Cardiac septum (tissue), 1 donor: ENCODE measurements at places on chromosomes 4 and X. TPM values are rescaled to one million over a fixed set of nuclear protein-coding genes. Genes with fewer than 3 reads are reported as not detected.

GRCh38 chr4:139028191-139028661 lies 12.6 kb downstream of the NOCT start:
- no peak for DNase-seq

DNA sequence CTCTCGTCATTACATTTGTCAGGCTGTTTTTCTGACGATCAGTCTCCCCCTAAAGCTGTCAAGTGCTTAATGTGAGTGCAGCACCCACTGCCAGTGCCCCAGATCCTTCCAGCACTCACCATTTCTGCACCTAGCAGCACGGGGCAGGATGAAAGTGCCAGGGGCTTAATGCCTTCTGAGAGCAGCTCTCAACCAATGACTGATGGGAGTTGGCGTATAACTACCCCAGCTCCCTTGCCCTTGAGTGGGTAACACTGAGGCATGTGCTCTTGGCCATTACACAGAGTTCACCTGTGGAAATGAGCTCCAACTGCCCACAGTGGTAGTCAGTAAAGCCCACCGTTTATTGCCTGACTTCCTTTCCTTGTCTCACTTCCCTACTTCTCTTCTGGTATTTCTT lies 226.2 kb upstream of the BCOR start:
- DNase-seq = no peak

- no peak for DNase-seq
Measured at GRCh38 chrX:132119821-132120515, 7.9 kb downstream of the FRMD7 start.

DNA sequence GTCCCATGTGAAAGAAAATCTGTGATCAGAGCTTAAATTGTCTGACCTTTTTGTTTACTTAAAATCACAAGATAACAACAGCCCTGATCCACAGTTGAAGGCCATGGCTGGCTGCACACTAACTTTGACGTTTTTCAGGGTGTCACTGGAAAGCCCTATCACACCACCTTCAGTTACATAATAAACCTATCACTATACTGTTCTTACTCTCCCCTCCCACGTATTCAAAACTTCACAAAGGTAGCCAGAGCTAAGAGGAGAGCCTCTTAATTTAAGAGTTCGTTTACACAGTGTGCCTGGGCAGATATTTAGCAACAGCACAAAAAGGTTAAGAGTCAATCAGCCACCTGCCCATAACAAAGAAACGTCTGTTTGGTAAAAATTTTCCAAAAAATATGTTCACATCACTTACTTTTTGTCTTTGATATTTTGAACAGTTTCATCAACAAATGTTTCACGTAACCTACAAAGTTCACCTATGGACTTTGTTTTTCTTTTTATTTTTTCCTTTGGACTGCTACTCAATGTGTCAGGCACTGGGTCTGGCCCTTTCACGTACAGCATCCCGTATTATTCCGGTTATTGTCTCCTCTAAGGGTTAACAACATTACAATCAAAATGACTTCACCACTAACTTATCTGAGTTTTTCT lies 25.0 kb downstream of the RFC1 start:
- DNase-seq = no peak

- no peak for DNase-seq
Measured at GRCh38 chrX:88586317-88586716, 160.7 kb upstream of the CPXCR1 start.

DNA sequence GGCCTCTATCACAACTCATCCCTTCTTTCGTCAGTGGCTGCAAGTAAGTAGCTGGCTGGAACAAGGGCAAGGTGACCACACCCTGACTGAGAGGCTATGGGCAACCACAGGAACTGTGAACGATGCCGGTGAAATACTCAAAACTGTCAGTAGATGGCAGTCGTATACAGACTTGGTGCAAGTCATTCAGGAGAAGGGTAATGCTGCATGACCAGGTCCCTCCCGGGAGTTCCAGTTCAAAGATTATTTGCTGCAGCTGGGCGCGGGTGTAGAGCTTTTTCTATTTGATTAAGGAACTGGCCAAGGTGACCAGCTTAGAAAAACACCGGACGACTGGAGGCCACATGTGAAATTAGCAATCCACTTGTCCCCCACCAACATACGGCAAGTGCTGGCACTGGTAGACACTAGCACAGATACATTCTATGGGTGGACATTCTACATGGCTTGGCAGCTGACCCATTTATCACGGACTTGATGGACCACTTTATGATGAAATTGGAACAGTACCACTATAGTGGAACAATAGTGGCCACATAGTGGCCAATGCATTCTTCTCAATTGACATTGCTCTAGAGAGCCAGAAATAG lies 726.6 kb downstream of the TRAM1L1 start:
- DNase-seq = no peak

RAB9B gene
- 38.0 TPM for total RNA-seq

RIBC1 gene
- 0.81 TPM for total RNA-seq
